ENCODE measurements at places on chromosomes 4 and X.

- no peak for DNase-seq
Measured at GRCh38 chr4:174435974-174436373, 86.3 kb downstream of the HPGD start.

GRCh38 chrX:8848441-8848840, 47.3 kb upstream of the FAM9A start:
- DNase-seq, result no peak

DNA sequence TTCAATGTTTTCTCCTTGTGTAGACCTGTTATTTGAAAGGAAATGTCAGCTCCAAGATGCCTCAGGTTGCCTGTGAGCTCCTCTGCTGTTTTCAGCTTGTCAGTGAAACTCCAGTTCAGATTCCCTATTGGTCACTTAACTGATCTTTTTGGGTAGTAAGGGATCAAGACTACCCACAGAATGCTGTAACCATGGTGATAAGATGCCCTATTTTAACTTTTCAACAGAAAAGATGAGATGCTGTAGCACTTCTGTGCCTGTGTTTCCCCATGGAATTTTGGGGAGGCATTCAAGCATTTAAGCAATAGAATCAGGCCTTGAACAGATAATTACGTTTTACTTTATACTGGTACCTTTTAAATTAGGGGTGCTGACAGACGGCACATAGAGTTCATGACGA, 106.6 kb upstream of the H2AZ1 start:
- no peak for DNase-seq

DNA sequence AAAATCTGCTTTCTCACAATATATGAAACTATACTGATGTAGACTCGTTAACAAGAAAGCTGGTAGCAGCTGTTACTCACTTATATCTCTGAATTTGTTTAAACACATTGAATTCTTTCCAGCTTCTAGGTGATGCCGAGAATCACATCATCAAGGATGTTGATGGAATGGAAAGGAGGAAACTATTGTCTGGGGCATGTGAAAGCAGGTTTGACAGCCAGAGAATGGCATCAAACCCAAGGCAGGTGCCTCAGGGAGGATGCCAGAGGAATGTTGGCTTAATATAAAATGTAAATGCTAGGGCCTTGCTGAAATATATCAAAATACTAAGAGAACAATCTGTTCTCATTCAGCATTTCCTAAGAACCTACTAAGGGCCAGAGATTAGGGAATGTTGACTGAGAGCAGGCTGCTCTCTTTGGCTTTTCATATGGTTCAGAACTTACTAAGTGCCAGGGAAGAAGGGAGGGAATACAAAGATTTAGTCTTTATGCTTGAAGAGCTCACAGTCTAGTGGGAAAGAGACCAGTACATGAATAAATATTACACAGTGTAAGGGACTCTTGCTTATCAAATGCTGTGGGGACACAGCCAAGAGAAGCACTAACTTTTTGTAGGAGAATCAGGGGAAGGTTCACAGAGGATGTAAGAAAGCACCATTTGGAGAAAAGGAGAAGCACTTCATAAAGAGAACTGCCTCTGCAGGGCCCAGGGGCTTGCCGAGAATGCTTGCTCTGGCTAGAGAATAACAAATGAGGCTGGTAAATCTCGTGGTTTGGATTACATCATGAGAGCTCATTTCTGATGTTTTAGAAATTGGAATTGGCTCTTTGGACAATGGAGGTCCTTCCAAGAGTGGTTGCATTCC, 14.7 kb downstream of the SLIT2 start:
- DNase-seq, result no peak

DNA sequence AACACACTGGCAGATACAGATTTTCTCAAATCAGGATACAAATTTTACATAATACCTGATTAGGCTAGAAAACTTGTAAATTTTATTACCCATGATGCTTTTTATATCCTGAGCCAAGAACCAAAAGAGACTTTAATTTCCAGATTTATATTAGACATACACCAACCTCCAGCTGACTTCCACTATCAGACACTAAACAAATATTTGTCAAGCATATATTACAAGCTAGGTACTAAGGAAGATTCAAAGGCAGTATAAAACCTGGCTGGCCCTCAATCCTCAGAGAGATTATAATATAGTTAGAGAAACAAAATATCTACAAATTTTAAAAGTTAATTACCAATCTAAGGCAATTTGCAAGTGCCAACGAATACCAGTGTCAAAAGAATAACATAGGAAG, 357.8 kb upstream of the F9 start:
- DNase-seq, result no peak

- no peak for DNase-seq
Measured at GRCh38 chr4:101158134-101158482, 189.2 kb downstream of the PPP3CA start.

DNA sequence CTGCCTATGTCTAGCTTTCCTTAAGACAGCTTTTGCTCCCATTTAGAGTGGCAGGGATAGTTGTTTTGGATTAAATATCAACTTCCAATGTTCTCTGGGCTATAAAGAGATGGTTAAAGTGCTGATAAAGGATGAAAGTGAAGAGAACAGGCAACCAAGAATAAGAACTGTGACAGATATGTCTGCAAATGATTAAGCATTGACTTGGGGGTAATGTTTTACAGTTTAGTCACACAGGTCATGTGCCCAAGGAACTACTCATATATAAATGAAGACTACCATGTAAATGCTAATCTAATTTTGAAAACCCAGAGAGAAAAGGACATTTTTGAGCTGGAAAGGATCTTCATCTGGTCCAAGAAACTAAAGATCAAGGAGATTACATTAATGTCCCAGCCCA, 42.1 kb downstream of the RBMX2 start:
- no peak for DNase-seq

- no peak for DNase-seq
Measured at GRCh38 chrX:477441-478012, 90.8 kb upstream of the PPP2R3B start.

DNA sequence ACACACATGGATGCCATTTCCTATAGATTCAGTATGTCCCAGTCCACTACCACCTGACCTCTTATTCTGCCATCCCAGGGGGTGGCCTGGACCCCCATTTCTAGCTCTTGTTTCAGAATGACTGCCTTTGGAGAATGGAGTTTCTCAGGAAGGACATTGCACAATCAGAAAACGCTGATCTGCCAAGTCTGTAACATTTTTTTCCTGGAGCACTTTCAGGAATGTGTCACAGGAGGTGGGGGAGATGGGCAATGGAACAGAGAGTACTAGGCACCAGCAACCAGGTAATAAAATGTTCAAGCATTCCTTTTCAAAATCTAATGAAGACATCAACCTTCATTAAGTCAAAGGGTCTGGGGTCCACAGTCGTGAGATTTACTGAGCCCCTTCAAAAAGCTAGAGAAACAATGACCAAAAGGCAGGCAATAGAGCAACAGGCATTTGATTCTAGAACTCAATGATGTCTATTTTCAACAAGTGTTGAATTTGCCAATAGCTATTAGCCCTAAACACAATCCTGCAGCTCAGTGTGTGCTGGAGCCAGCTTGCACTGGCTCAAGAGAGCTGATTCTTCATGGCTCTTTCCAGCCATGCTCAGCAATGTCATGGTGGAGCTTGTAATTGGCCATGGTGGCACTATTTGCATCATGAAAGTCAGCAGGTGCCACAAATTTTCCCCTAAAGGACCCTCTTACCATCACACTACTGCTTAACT, 87.1 kb downstream of the KDR start:
- no peak for DNase-seq

DNA sequence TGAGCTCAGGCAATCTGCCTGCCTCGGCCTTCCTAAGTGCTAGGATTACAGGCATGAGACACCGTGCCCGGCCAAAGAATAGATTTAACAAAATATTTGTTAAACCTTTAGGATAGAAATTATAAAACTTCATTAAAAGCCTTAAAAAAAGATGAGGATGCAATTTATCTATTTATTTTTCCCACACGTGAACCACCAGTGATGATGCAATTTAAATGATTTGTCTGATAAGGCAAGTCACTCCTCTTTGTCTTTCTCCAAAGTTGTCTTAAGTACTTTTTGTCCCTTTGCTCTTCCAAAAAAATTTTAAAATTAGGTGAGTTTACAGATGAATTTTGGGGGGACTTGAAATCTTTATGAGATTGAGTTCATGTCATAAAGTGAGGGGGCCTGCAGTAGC, 58.2 kb downstream of the SLC34A2 start:
- no peak for DNase-seq

DNA sequence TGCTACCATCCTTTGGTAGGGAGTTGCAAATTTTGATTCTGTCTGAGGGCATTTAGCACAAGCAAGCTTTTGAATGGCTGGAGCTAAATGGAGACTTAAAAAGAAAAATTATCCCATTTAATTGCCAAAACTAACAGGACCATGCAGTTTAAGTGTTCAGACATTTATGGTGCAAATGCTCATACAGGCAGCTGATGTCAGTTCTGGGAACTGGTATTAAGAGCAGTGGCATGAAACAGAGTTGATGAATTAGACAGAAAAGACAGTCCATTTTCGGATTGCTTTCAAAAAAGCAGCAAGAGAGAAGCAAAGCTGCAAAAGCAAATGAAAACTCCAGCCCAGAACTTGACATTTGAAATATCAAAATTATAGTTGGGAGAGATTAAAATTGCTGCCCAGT, 1.3 kb downstream of the SCRG1 start:
- no peak for DNase-seq

DNA sequence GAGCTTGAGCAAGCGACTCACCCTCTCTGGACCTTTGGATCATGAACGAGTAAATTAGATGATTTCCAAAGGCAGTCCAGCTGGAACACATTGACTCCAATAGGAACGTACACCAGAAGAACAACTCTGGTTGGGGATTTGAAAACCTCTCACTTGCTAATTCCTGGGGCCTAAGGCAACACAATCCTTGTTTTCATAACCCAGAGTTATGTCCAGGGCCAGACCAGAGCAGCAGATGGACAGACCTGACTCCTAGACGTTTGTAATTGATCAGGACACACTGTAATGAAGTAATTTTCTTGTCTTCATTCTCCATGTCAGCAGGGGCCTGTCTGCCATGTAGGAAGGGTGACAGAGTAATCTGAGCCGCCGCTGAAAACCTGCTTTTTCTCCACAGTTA, 283.9 kb downstream of the IDS start:
- no peak for DNase-seq

- no peak for DNase-seq
Measured at GRCh38 chr4:100782356-100782755, 264.5 kb upstream of the EMCN start.

DNA sequence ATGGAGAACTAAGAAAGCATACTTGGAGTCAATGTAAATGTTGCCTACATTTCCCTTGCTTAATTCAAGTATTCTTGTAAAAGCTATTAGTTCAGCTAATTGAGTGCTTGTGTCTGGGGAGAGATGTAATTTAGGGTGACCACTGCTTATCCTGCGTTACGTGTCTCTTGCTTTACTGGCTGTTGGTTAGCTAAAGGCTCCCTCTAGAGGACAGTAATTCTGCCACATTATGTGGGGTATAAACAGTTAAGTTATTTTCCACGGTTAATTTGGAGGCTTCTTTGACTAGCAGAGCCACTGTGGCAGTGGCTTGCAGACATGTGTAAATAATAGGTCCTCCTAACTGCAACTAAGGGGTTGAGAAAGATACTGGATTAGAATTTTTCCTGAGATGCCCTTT, 25.3 kb upstream of the NAF1 start:
- DNase-seq, result peak; percentile 44

DNA sequence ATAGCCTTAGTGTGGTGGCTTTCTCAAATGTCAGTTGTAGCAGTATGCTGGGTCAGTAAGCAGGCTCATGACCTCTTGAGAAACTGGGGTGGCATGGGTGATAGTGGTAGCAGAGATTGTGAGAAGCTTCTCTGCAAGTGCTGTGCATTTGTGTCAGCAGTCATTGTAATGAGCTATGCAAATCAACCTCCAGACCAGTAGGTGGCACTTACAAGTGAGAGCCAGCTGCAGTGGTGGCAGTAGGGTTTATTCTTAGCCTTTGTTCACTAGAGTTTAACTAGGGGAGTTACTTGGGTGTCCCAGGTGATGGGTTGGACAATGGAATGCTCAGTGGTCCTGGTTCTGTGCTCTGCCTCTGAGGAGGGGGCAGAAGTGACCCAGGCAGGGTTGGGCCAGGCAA, 818.7 kb downstream of the PCDH7 start:
- DNase-seq, result no peak

- peak; percentile 88 for DNase-seq
Measured at GRCh38 chrX:47608130-47608810, 11.4 kb downstream of the SYN1 start.
